AG10803 (cell line): ENCODE measurements at places on chromosomes 11 and 22.

- no peak for DNase-seq
Observed at GRCh38 chr11:132037467-132037862, 667.0 kb downstream of the NTM start.

DNA sequence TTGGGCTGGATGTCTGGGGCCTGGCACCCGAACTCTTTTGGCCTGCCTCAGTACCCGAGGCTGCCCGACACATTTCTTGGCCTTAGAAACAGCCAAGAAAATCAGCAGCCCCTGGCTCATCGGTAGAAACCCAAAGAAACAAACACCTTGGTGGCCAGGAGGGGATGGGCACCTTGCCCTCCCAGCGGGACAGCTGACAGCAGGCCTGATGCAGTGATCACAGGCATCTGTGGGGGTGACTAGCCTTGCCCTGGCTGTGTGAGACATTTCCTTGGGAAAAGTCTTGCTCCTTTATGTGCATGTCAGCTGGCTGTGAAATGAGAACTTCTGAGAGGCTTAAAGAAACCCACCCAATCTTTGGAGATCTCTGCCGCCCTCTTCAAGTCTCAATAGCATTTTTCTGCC lies 60.9 kb downstream of the SMIM38 start:
- no peak for DNase-seq

GRCh38 chr11:134332189-134332631 lies 422 bp downstream of the GLB1L2 start:
- DNase-seq, result no peak

- no peak for DNase-seq
Observed at GRCh38 chr11:117925198-117925925, 3.8 kb downstream of the TMPRSS13 start.

GRCh38 chr22:44543781-44544477 lies 45.9 kb upstream of the RTL6 start:
- DNase-seq, result peak; percentile 17

GRCh38 chr22:25555586-25555985 lies 8.9 kb upstream of the GRK3 start:
- no peak for DNase-seq

GRCh38 chr11:64196626-64197025 lies 9.9 kb upstream of the FERMT3 start:
- no peak for DNase-seq
